Esophagus mucosa (tissue), 1 donor: ENCODE measurements at places on chromosomes 3 and 15. TPM values are rescaled to one million over a fixed set of nuclear protein-coding genes. Genes with fewer than 3 reads are reported as not detected.

DNA sequence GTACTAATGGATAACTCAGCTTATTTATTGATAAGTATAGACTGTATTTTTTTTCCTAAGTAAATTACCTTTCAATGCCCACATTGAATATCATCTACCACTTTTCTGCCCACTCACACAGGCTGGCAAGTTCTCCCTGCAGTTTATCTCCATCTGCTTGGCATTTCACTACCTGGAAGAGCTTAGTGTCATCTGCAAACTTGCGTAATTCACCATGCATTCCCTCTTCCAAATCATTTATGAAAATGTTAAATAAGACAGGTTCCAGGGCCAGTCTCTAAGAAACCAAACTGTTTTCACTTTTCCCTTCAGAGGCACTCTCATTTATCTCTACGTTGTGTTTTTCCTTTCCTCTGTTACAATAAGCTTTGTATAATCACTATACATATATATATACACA is 1076.6 kb downstream of the IGSF11 start:
- ATAC-seq: no peak

- ATAC-seq: no peak
Measured at GRCh38 chr15:28103831-28104230, 4.7 kb upstream of the OCA2 start.

GRCh38 chr3:5430701-5431100 is 243.2 kb downstream of the EDEM1 start:
- no peak for ATAC-seq

DNA sequence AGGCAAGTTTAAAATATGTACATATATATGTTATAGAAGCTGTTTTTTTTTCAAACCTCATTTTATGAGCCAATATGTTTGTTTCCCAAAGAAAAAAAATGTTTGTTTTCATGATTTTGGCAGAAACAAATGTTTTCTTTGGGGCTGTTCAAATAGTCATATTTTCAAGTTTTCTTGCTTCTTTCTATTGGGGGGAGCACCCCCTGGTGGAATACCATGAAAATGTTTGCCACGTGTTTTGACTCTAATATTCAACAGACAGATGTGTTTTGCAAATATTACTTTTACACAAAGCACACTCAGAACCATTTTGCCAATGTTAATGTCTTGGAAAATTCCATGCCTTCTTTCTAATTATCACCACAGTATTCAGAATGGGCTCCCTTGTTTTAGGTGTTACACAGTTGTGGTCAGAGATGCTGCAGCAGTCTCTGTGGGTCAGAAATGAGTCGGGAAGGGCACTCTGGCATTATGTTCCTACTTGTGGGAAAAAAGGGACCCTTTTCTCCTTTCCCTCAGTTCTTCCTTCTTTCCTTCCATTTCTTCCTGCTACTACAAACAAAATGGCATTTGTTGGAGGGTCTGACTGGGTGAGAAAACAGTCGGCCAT is 817.0 kb downstream of the TUSC7 start:
- no peak for ATAC-seq

DNA sequence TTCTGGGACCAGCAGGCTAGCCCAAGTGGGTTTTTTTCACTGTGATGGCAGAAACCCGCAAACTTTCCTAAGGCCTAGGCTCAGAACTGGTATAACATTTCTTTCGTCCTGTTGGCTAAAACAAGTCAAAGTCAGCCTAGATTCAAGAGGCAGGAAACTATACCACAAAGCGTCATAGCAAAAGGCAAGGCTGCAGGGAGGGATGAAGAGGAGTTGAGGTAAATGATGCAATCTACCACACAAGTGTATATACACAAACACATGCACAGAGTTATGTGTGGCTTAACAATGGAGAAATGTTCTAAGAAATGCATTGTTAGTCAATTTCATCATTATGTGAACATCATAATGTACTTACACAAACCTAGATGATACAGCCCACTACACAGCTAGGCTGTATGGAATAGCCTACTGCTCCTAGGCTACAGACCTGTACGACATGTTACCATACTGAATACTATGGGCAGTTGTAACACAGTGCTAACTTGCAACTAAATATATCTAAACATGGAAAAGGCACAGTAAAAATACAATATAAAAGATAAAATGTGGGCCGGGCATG is 225.6 kb downstream of the TBL1XR1 start:
- no peak for ATAC-seq

DNA sequence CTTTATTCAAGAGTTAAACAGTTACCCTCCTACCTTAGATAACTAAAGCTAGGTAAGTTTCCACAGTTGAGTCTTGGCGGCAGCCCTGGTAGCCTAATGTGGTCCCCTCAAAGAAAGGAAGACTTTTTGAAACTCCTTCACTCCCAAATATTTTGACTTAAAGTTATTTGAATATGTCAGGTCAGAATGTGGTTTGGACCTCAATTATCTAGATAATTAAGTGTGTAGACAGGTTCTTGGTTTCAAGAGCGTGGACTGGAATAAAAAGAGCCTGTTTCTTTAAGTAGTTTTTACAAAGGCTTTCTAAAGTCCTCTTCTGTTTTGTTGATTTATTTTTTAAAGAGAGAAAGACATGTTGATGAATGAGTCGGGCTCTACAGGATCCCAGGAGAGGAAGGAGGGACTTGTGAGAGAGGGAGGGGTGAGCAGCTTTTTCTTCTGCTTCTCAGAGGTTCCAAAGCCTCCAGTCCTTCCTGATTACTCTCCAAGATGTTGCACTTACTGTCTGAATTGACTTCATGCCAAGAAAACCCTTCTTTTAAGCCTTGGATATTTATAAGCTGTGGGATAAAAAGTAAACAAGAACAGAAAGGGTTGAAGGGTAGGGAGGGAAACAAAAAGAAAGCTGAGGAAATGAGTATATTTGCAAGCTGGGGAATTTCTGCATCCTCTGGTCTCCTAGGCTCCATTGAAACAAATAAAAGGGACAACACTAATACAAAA is 457.4 kb downstream of the IGSF11 start:
- no peak for ATAC-seq

The LRRC31 gene
- not detected for total RNA-seq
